ENCODE measurements at places on chromosomes 2 and 18. TPM values are rescaled to one million over a fixed set of nuclear protein-coding genes. Genes with fewer than 3 reads are reported as not detected.

Gene REG3A
- not detected for total RNA-seq

Gene ANKRD36C
- 47.2 TPM for total RNA-seq

Gene TOGARAM2
- total RNA-seq = 2.7 TPM

Gene CYS1
- total RNA-seq = not detected

Gene GKN1
- not detected for total RNA-seq

Gene KCNF1
- not detected for total RNA-seq

Gene ANKRD29
- total RNA-seq = 0.21 TPM

Gene COL6A3
- 29.9 TPM for total RNA-seq

Gene IL1RL2
- 1.5 TPM for total RNA-seq

Gene AUP1
- total RNA-seq = 92.0 TPM

Gene KCNJ3
- not detected for total RNA-seq

Gene TAF4B
- 18.7 TPM for total RNA-seq

Gene SLC23A3
- total RNA-seq = 1.2 TPM
